ENCODE measurements at places on chromosomes 1 and 21. TPM values are rescaled to one million over a fixed set of nuclear protein-coding genes. Genes with fewer than 3 reads are reported as not detected.

Gene AKR7A3
- 0.40 TPM for total RNA-seq

Gene DDI2
- 38.3 TPM for total RNA-seq

Gene CFHR2
- total RNA-seq = not detected

Gene CYP4Z1
- not detected for total RNA-seq

Gene RPTN
- total RNA-seq = not detected

Gene S100A3
- 0.79 TPM for total RNA-seq

Gene DNM3
- 3.3 TPM for total RNA-seq

Gene LZIC
- total RNA-seq = 47.2 TPM

Gene PLEKHN1
- 0.86 TPM for total RNA-seq

Gene TMEM61
- total RNA-seq = not detected

Gene MACO1
- total RNA-seq = 26.1 TPM

Measured in thoracic aorta endothelial cell (primary cell).